ENCODE measurements at places on chromosomes 11 and 22. TPM values are rescaled to one million over a fixed set of nuclear protein-coding genes. Genes with fewer than 3 reads are reported as not detected.

Gene NXPE2
- total RNA-seq = under 0.01 TPM

Gene ADORA2A
- total RNA-seq = 1.2 TPM

Gene P2RX6
- 3.6 TPM for total RNA-seq

Gene TRIM48
- not detected for total RNA-seq

Gene CNGA4
- not detected for total RNA-seq

Gene C22orf42
- not detected for total RNA-seq

Gene GGTLC2
- not detected for total RNA-seq
